ENCODE measurements at places on chromosomes 16 and 17. TPM values are rescaled to one million over a fixed set of nuclear protein-coding genes. Genes with fewer than 3 reads are reported as not detected.

DNA sequence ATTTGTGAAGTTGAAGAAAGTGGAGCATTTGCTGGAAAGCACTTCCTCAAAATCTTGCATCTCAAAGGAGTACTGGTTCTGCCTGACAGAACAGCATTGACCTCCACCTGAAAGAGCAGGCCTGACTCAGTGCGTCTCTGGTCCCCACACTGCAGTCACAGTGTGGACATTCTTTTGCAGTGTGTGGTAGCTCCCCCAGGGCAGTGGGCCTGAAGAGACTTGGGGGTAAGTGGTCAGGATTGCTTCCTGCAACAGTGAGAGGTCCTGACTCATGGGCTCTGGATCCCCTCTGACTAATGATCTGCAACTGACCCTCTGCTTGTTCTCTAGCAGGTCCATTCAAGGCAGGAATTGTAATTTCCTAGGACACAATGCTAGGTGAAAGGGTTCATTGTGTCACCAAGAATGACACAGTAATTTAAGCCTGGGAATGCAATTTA is 204.9 kb upstream of the KCNJ16 start:
- no peak for DNase-seq

- no peak for DNase-seq
These were observed 289.0 kb upstream of the AXIN2 start for GRCh38 chr17:65850486-65850885.

MYH13 gene
- polyA plus RNA-seq: 0.01 TPM

DNA sequence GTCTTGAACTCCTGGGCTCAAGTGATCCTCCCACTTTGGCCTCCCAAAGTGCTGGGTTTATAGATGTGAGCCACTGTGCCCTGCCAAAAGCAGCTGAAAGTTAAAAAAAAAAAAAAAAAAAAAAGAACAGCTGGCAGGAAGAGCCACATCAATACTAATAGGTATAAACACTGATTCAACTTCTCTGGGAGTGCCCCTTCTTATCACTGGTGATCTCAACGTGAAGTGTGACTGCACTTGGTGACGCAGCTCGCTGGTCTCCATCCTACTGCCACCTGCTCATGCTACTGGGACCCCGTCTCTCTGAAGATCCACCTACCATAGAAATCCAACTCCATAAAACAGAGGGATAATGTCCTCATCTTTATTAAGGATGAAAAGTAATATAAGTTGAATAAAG is 40.8 kb downstream of the RNF157 start:
- DNase-seq: no peak

GRCh38 chr17:65698381-65699061 is 137.1 kb upstream of the AXIN2 start:
- no peak for DNase-seq

GRCh38 chr16:12551946-12552345 is 251.7 kb downstream of the CPPED1 start:
- DNase-seq: no peak

DNA sequence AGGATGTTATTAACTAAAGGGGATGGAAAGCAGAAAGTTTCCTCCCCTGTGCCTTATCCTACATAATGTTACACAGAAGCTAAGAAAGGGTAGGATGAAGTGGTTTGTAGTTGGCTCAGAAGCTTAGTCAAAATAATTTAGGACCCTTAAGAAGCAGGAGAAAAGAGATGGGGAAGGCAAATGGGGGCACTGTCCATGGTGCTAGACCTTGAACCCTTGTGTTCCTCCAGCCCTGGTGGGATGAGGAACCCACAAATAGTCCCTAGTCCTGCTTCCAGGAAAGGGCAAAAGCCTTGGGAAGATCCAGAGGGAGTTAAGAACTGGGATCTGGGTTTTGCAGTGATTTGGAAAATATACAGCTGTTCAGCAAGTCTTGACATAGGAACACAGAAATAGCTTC is 54.5 kb downstream of the SLC5A11 start:
- no peak for DNase-seq

- DNase-seq: no peak
These were observed 10.7 kb upstream of the RNF222 start for GRCh38 chr17:8408371-8408770.

DNA sequence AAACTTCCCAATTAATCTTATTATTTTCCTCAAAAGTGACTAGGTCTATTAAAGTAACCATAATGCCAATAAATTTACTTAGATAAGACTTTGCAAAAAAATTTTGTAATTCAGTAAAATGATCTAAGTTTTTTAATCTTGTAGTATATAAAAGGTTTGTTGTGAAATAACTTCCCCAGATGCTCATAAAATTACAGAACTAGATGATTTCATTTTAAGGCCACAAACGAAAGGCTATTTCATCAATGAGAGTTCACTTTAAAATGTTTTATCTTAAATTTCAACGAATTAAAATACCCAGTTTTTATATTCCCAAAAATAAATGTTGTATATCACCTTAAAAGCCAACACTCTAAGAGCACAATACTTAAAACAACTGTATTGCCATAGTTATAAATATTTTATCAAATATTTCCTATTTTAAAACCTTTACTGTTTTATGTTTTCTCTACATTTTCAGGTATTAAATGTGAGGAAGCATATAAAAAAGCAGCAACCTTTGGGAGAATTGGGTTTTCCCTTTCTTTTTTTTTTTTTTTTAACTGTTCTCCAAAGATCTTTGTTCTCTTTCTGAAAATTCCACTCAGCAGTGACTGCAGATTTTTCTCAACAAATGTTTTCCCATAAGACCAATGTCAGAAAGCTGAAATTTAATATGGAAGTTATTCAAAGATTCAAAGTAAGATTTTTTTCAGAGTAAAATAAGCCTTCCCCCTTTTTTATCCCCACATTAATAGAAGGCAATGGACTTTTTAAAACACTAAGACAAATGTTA is 169.9 kb downstream of the CYB561 start:
- no peak for DNase-seq
